Left forelimb (tissue), 1 donor: ENCODE measurements at places on chromosomes 3 and 15.

GRCh38 chr3:122697952-122698620 lies 17.4 kb downstream of the PARP14 start:
- DNase-seq, result no peak

GRCh38 chr3:11465744-11466616 lies 177.7 kb downstream of the VGLL4 start:
- no peak for DNase-seq

- no peak for DNase-seq
Observed at GRCh38 chr3:108297647-108298046, 1.3 kb downstream of the HHLA2 start.

DNA sequence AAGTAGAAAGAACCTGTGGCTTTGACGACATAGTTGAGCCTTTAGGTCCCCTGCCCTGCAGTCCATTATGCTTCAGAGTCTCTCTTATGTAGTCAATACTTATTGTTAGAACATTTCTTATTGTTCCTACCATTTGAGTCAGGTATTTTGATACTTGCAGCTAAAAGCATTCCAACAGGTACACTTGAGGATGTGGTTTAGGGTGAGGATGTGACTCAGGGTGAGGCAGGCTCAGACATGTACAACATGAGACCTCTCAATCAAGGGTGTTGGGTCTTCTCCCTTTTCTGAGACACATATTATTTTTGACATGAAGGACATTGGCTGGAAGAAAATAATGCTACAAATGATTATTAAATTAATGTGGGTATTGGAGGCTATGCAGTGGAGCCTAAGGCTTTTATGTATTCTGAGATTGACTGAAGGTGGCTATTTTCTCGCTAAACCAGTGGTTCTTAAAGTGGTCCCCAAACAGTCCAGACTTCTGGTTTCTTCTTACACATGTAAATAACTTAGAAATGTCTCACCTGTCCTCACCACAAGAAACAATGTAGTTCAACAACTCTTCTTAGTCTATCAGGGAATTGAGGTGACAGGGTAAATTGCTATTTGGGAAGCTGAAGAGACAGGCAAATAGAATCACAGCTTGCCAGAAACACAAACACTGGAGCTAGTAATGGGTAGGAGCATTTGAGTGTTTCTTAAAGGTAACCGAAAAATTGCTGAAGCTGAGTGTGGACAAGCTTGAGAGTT lies 135.5 kb upstream of the ZPLD1 start:
- no peak for DNase-seq

- DNase-seq, result peak; percentile 73
Observed at GRCh38 chr15:34436956-34437442, 609 bp downstream of the GOLGA8A start.

- DNase-seq, result no peak
Observed at GRCh38 chr15:67784090-67784781, 41.1 kb upstream of the SKOR1 start.

GRCh38 chr15:37767841-37768455 lies 166.5 kb upstream of the TMCO5A start:
- no peak for DNase-seq

DNA sequence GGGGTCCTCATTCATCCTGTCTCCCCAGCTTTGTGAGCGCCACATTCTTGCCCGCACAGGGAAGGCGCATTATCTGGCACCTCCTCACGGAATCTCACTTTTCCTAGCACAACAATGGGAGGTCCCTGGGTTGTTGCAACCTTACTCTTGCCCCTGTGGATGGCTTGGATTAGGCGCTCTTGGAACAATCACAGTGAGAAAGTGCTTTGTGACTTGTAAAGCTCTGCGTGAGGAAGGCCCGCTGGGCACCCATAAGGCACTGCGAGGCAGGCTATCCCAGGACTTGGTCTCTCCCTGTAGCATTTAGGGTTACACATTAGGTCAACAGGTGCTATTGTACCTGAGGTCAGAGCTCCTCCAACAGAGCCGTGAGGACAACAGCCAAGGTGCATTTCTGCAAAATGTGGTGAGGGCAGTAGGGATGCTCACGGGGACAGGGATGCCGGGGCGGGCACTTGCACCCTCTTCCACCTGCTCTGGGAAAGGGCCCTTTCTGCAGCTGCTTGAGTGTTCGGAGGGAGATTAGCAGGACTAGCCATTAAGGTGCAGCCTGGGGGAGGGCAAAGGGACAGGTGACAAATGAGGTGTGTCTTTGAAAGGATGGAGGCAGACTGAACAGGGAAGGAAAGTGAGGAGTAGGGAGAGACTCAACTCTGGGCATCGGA lies 13.9 kb upstream of the LRRC15 start:
- DNase-seq, result peak; percentile 55

DNA sequence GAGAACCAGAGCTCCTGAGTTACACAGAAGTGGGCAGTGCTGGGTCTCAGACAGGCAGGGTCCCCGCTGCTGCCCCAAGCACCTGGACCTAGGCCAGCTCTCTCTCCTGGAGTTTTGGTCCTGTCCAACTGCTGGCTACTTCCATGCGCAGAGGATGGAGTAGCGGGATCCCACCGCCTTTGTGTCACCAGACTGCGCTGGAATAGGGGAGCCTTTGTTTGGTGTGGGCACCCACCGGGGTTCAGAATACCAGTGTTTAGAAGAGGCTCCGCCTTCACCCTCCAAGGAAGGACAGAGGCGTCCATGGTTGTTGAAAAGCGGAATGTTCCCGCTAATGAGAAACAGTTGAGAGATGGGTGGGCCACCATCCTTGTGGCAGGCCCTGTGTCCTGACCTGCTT lies 154.4 kb downstream of the DNAJB8 start:
- DNase-seq, result peak; percentile 44

GRCh38 chr15:57334257-57334656 lies 42.0 kb upstream of the CGNL1 start:
- DNase-seq, result no peak

GRCh38 chr3:128063865-128064264 lies 11.6 kb downstream of the SEC61A1 start:
- DNase-seq, result peak; percentile 55

DNA sequence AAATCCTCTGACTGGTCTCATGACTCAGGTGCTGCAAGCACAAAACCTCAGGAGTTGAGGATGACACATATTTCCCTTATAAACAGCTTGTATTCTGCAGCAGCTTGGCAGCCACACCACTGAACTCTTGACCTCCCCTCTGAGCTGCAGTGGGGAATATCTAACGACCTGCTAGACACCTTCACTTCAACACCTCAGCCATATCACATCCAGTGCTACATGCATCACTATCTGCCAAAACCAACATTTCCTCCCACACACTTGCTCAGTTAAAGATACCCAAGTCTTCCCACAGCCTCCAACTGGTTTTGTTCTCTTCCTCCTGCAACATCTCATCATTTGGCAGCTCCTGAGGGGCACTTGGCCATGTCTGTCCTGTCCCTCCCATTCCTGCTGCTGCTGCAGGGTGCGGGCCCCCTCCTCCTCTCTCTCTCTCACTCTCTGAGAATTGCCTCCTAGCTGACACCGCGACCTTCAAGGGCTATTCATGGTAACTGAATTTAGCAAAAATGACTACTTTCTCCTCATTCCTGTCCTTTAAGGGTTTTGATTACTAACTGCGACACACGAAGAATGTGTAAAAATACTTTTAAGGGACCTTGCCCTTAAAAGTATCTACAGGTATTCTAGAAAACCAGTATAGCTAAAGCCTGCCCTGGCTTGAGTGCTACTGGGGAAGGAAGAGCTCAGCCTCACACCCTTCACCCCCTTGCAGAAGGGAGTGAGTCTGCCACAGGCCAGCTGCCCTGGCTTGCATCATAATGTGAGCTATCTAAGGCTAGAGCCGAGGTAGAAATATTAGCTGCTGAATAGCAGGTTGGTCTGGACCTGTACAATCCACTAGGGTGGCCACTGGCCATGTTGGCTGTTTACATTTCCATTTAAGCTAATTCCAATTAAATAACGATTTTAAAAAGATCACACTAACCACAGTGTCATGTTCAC lies 5.0 kb upstream of the CCR9 start:
- no peak for DNase-seq

GRCh38 chr15:68430471-68431036 lies 1.4 kb downstream of the ITGA11 start:
- DNase-seq, result peak; percentile 55

DNA sequence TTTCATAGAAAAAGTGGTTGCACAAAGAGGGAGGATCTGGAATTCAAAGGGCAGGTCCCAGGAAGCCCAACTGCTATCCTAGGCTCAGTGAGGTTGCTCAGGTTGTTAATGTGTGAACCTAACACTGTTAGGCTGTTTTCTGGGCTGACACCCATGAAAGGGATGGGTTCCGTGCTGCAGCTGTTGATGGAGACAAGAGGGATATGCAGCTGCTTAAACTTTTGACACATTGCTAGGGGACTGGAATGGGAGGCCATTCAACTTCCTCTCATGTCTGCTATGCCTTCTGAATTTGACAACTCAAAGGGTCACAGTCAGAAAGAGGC lies 198.0 kb upstream of the NR2E3 start:
- DNase-seq, result peak; percentile 69

DNA sequence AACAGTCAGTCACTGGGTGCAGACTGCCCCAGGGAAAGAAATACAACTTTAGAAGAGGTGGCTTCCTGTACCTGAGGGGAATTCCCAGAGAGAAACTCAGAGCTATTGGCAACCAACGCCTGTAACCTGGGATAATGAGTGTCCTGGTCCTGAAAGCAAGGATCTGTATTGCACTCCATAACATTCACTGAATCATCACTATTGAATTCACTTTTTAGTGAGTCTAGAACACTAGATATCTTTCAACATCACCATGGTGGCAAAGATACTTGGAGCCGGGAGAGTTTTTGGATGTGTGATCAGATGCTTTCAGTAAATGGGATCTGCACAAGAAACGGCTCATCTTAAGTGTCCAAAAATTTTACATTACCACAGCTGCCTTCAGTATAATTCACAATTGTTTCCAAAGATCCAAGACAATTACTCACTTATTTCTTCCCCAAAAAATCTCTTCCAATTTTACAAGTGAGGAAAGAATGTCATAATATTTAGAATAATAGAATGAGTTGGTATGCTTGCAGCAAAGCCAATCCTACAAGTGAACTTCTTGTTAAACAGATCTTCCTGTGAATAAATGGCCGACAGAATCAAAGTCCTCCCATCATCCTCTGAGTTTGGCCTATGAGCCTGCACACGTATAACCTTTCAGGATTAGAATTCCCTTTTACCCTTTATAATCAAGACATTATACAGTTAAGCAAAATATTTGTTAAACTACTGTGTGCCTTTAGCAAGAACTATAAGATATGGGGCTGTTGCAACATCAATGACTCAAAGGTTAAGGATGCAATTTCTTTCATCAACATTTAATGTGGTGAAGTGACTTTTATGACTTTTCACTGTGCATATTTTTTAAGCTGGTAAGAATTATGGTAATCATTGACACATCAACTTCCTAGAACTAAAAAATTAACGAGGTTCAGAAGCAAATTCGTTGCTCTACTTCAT lies 243.3 kb upstream of the COL8A1 start:
- DNase-seq, result no peak

DNA sequence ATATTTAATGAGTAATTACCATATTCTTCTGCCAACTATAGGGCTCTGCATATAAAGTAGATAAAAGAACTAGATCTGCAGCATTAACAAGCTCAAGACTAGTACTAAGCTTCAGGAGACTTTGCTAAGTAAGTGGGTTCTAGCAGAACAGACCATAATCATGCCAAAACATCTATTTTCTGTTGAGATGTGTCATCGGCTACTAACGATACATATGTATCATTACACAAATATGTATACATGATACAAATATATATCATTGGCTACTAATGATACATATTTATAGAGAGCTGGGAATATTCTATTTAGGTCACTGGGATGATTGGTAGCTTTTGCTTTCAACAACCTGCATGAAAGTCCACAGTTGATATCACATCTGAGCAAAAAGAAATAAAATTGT lies 185.8 kb upstream of the DCBLD2 start:
- no peak for DNase-seq

GRCh38 chr3:43366885-43367284 lies 80.5 kb downstream of the SNRK start:
- no peak for DNase-seq

GRCh38 chr3:9222049-9222448 lies 27.4 kb downstream of the SRGAP3 start:
- no peak for DNase-seq

GRCh38 chr3:38029400-38030125 lies at the start of gene PLCD1:
PLCD1 (minus strand) TSS chr3:38029642; CDS start chr3:38029539, 103 bp downstream.
- DNase-seq, result peak; percentile 88

DNA sequence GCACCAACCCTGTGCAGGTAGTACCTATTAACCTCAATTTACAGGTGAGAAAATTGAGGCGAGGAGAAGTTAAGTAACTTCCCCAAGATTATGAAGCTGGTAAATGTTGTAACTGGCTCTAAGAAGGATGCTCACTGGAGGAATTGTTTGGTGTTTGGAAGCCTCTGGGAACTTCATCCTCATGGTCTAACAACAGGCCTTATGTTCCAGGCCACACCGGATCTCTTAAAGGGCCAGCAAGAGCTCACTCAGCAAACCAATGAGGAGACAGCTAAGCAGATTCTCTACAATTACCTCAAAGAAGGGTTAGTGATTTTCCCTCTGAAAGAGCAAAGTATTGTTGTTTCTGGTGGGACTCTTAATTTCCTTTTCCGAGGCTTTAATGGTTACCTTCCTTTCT lies 63.9 kb downstream of the CGNL1 start:
- DNase-seq, result no peak

DNA sequence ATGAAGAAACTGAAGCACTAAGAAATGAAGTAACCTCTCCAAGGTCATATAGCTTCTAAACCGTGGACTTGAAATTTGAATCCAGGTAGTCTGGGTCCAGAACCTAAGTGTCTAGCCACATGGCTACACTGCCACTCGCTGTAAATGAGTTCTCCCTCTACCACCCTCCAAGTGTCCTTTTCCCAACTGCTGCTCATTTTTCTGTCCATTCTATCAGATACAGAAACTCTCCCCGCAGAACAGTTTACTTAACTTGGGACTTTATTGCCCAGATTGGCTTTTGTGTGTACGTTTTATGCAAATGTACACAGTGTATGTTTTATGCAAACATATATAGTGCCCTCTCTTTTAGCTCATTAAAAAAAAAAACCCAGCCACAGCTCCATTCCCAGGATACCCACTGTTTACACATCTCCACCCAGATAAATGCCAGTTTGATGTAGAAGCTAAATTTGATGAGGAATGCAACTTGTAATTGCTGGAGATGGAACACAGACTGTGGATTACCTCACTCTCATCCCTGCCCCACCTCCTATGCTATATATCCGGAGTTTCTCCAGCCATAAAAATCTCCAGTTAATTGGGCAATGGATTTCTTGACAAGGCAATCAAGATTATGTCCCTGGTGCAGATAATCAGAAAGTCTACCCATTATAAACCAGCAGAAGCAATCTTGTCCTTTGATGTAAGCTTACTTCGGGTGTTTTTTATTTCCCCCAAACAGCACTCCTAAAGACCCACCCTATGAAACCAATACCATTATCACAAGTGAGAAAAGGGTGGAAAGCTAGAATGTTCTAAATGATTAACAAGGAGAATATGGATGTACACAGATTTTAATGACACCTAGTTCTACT lies 42.0 kb downstream of the THBS1 start:
- no peak for DNase-seq
